Central memory CD8-positive, alpha-beta T cell (primary cell): ENCODE measurements at places on chromosomes 16 and 17.

GRCh38 chr16:35480988-35481387 lies 2021.6 kb downstream of the TP53TG3F start:
- DNase-seq = no peak

DNA sequence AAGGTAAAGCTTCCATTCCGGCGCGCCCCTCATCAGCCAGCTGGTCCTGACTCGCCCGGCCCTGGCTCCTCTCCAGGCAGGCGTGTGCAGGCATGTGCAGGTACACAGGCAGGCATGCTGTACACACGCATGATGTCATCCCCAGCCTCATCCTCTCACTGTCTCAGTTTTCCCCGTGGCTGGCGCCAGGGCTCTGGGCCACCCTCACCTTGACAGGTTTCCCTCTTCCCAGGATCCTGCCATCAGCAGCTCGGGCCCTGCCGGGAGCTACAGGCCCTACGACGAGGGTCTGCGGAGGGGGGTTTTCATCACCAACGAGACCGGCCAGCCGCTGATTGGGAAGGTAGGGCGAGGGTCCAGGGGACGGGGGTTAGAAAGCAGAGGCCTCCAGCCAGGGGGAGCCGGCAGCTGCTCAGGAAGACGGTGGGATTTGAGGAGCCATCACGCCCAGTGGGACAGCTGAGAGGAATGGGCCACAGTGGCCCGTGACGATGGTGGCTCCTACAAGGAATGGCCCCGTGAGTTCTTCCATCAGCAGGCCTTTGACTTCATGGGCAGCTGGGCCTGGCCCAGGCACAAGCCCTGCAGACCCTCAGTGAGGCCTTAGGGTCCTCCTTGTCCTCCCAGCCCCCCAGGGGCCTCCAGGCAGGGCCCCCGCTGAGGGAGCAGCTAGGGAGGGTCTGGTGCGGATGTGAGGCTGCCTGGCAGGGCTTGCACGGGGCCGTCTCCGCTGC lies 8.5 kb downstream of the GAA start:
- no peak for DNase-seq

DNA sequence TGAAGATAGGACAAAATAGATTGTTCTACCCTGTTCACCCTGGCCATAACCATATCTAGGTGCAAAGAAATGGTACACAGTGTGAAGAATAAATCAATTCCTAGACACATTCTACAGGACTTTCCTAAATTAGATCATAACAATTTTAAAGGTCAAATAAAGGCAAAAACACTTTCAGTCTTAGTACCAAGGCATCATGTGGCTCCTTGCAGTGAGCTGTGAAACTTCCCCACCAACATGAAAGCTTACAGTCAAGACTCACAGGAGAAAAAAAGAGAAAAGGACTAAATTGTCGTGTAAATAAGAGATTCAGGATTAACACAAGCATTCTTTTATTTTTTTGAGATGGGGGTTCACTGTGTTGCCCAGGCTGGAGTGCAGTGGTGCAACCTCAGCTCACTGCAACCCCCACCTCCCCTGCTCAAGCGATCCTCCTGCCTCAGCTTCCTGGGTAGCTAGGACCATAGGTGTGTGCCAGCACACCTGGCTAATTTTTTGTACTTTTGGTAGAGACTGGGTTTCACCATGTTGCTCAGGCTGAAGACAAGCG lies 14.2 kb downstream of the NSMCE1 start:
- no peak for DNase-seq

DNA sequence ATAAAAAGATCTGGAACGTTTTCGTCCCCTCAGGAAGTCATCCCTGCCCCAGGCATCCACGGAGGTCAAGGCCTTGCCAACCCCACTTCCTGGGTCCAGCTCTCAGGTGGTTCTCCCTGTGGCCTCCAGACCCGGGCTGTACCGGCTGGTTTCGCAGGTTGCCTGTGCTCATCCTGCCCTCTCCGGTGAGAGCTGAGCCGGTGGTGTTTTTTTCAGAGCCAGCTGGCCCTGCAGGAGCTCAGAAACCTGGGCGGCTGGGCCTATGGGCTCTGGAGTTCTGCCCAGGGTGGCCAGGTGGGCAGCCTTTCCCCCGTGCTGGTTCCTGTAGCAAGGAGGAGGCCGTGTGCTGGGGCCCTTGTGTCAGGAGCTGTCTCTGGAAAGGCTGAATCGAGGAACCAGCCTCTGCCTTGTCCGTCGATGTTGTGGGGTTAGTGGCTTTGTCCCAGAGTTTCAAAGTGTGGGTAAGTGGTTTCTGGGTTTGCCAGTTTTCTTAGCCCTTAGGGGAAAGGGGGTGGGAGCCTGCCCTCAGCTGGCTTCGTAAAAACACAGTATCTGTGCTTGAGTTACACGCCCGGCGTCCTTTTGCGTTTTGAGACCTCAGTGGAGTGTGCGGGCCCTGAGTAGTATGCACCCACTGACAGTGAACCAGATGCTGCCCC lies 23.6 kb downstream of the C16orf90 start:
- no peak for DNase-seq

- DNase-seq = no peak
Observed at GRCh38 chr16:49497466-49497865, 123.9 kb downstream of the C16orf78 start.

GRCh38 chr17:60303406-60304099 lies 88.4 kb downstream of the USP32 start:
- no peak for DNase-seq

GRCh38 chr16:69711115-69711740 lies 15.1 kb downstream of the NQO1 start:
- DNase-seq = no peak

- no peak for DNase-seq
Observed at GRCh38 chr17:46158323-46159296, 34.6 kb downstream of the KANSL1 start.

DNA sequence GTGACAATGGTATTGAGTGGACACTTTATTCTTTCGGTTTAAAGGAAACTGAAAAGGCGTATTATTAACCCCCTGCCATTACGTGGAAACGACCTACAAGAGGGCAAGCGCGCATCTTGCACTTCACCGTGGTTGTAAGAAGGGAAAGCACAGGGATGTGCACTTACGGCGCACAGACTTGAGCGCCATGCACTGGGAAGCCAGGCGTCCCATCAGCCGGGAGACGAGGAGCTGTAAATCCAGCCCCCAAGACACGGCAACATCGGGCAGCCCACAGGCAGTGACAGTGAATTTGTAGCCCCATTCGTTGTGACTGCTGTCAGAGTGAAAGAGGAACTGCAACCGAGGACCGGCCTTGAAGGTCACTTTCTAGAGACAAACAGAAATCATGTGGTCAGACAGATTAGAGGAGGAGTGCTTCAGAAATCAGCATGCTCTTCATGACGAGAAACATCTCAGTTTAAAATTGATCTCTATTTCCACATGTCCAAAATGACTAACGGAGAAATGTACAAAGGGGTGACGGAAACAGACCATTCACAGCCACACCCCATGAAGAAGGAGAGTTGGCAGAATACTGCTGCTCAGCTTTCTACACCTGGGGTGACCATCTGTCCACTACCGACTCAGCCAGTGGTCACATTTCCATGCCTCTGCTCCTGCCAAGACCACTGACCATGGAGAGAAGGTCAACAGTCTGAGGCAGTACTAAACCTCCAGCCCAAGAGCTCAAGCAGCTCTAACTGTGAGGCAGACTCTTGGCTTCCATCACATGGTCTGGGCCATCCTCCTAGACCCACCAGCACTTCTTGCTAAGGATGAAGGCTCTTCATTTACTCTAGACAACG lies 68.6 kb downstream of the ZZEF1 start:
- DNase-seq = no peak
